Stimulated activated CD8-positive, alpha-beta memory T cell treated with anti-CD3 and anti-CD28 coated beads, Interleukin-15, amount 100 ng/mL, for 4 hours (primary cell): ENCODE measurements at places on chromosomes 1 and 21.

- DNase-seq: no peak
These were observed 401.5 kb downstream of the NPHP4 start for GRCh38 chr1:5590717-5591116.

DNA sequence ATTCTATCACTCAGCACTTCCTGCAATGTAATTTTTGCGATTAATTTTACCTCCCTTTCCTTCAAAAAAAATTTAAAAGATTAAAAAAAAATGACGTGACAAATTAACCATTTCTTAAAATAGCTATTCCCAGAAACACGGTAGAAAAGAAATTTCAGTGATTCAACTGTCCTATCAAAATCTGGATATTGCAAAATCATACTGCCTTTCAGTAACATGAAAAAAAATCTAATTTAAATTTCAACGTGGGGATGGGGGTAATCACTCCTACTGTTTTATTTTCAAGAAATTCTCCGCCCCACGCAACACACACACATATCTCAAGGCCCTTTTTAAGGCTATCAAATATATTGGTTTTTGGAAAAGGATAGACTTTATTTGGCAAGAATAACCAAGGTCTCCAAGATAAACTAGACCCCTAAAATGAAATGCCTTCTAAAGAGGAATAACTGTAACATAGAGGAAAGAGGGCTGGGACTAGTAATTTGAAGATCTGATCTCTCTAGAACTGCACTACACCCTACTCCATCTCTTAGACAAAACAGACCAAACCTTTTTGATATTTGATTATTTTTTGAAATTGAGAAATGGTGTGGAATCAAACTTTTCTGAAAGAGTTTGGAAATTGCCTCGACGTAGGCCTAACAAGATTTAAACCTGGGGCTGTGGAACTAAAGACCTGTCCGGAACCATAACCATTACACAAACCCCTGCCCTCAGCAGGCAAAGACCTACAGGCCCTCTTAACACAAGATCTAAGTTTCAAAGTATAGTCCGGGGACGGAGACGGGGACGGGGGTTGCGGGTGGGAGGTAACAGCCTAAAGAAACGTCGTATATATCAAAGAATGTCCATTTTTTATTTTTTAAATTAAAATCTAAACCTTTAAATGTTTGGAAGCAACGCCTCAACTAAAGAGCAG lies 941 bp downstream of the ARNT start:
- DNase-seq: no peak

DNA sequence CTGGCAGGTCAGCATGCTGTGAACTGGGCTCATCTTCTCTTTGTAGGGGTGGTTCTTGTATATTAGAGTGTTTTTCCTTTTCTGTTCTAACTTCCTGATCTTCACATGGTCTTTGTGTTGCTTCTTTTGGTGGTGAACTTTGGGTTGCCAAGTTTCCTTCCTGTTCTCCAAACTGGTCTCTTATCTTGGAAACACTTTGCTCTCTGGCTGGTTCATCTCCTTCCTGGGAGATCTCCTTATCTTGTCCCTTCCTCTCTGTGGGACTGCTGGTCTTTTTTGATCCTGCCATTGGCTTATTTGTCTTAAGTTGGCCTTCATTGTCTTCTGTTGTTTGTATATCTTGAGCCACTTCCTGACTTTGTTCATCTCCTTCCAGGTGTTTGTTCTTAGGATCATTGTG lies 2.1 kb downstream of the TCHHL1 start:
- DNase-seq: no peak

DNA sequence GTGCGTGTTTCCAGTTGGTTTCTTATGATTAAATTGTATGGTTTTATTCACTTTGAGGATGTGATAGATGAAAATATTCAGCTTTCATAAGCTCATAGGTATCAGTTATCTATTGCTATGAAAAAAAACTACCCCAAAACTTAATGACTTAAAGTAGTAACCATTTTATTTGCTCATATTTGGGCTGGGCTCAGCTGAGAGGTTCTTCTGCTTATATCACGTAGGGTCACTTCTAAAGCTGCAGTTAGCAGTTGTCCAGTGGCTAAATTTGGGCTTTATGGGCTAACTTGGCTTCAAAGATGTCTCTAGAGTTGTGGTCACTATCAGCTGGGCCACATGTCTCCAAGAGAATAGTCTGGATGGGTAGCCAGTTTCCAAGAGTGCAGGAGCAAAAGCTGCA lies 206.4 kb upstream of the LYPLAL1 start:
- DNase-seq: no peak

- DNase-seq: no peak
These were observed at the start of gene SERTAD4 for GRCh38 chr1:210232511-210233215. Gene SERTAD4 (plus strand): TSS chr1:210232796. CDS start chr1:210237961, 5,165 bp downstream.

- no peak for DNase-seq
These were observed 310.0 kb upstream of the C1orf174 start for GRCh38 chr1:4210043-4210442.

DNA sequence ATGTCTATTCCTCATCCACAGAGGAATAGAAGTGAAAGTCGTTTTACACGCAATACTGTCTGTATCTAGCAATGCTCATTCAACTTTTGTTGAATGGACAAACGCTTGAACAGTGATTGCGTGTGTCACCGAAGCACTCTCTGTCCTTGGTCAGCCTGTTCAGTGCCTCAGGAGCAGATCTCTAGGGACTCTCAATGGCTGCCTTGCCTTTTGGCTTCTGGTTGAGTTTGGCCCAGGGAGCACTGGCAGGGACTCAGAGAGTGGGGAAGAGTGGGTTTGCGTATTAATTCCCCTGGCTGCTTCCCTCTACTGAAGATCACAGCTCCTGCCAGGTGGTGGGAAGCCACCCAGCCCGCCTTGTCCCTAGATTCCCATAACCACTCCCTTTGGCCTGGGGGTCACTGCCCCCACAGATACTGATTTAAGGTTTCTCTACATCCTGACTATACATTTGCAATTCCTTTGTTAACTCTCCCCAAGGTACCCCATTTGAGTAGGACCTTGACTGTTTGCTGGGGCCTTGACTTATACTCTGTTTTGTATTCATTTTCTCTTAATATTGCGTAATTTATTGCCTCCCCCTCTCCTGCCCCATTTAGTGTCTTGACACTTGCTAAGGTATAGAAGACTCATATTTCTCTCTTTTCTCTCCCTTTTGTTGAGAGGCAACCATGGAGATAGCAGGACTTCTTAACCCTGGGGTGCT lies 61.7 kb upstream of the USP24 start:
- DNase-seq: no peak

GRCh38 chr1:176976225-176976624 lies 188.3 kb downstream of the ASTN1 start:
- no peak for DNase-seq

DNA sequence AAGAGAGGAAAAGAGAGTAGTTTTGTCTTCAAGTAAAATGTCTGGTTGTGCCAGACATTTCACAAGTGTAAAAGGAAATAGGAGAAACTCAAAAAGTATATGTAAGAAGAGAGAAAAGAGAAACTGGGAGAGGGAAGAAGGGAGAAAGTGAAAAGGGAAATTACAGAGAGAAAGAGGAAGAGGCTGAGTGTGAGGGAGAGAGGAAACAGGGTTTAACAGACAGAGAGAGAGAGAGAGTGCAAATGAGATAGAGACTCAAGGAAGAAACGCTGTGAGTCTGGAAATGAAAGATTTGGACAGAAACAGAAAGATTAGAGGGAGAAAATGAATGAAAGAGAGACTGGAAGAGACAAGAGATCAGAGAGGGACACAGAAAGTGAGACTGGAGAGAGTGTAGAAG lies 806.2 kb downstream of the PLA2G4A start:
- DNase-seq: no peak

GRCh38 chr1:115810609-115811008 lies 30.3 kb downstream of the NHLH2 start:
- DNase-seq: no peak

- DNase-seq: no peak
These were observed 3.6 kb upstream of the TNFRSF1B start for GRCh38 chr1:12163210-12163609.

DNA sequence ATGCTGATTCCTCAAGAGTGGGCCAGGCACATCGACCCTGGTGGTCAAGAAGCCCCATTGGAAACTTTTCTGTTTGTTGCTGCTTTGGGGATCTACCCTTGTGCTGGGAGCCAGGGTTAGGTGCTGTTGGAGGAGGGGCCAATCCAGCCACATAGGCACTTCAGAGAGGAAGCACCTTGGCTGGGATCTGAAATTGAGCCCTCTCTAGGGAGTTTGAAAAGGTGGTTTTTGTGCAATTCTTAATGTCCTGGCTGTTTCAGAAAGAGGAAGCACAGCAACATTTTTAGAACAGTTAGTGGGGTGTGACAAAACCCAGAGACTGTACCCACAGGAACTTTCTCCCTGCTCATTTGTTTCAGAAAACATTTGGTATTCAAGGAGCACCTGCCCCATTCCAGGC lies 17.2 kb upstream of the BEND5 start:
- no peak for DNase-seq

DNA sequence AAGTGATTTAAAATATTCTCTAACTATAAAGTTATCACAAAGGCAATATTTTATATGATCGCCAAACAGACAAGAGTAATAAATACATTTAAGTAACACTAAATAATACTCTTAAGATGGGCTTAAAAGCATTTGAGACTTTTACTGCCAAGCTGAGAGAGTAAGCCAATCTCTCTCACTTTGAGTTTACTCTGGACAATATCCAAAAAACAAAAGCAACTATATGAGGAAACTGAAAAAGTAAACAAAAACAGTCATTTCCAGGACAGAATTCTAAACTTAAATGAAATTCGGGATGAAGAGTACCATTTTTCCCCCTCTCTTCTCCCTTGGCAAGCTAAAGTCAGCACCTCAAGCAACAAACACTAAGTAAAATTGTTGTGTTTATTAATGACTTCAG lies 173.2 kb downstream of the COP1 start:
- DNase-seq: no peak

GRCh38 chr21:32990666-32991065 lies 35.1 kb upstream of the OLIG2 start:
- DNase-seq: no peak

DNA sequence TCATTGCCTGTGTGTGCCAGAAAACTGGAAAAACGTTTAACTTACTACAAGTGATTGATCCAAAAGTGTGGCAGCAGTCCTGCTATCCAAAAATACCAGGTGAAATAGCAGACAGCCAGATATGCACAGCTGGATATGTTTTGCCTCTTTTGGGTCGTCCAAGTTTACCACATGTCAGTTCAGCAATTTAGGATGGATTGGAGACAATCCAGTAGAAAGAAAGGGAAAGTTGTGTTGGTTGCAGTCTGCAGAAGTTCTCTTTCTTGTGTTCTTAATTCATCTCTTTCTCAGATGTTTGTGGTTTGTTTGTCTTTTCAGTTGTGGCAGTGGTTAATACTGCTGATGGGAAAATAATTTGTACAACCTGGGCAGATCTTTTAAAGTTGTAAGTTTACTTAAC lies 645.0 kb downstream of the PTPRC start:
- DNase-seq: no peak

GRCh38 chr1:229572286-229572685 lies 13.8 kb upstream of the ABCB10 start:
- no peak for DNase-seq

GRCh38 chr1:107140703-107141490 lies at the start of gene NTNG1:
Gene NTNG1 (plus strand): TSS chr1:107141039.
- DNase-seq: peak; percentile 5

GRCh38 chr1:182198006-182198605 lies 136.6 kb upstream of the ZNF648 start:
- DNase-seq: no peak

DNA sequence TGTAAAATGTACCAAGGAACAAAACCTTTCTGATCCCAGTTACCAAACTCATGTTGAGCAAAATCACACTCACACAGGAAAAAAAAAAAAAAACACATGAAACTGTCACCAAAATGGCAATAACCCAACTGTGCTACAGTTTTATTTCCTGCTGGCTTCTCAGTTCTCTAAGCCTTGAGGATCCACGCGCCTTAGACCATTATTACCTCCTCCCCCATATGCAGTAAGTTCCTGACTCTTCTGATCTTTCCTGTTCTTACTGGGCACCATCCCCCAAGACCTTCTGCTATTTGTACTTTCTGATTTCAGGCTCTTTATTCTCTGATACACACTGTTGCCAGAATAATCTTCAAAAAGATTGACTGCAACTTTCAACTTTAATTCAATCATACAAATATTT lies 79.6 kb downstream of the SLC45A1 start:
- no peak for DNase-seq

DNA sequence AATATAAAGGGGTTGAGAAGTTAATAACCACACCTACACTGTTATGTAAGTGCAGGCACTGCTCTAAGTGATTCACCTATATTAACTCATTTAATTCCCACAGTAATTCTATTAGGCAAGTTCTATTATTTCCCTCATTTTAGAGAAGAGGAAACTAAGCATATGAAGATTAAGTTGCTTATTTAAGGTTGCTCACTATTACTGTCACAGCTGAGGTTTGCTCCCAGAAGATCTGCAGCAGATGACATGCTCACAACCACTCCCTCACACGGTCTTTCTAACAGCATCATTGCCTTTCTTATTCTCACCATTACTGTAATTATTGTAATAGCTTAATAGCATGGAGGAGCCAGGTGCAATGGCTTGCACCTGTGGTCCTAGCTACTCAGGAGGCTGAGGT lies 196.4 kb upstream of the GREM2 start:
- DNase-seq: no peak

- no peak for DNase-seq
These were observed 39.6 kb upstream of the DPYD start for GRCh38 chr1:97960470-97960869.

DNA sequence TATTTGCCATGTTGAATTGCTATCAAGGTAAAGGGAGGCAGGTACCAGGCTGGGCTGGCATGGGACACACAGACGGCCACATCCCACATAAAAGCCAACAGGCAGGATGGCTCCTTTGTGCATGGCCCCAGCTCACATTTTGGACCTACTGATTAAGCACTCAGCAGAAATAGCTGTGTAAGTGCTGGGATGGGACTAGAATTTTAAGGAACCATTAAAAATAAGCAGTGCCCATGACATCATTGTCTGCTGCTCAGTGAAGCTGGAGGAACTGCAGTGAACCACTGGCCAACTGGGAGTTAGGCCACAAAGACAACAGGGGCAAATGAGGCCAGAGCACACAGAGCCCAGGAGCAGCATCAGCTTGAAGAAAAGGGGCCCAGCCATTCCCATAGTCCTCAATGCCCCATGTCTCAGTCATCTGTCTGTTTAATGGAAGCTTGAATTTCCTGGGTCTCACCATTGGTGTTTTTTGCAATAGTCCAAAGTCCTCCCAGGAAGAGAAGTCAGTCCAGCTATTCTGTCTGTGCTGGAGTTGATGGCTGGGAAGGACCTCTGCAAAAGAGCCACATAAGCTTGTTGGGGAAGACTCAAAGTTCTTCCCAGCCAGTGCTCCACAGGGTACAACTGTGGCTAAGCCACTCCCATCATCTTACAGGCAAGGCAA lies 45.3 kb upstream of the TNR start:
- no peak for DNase-seq

- DNase-seq: no peak
These were observed 528.9 kb downstream of the OMA1 start for GRCh38 chr1:58017641-58018040.
